Skin of body (tissue), 3 donors: ENCODE measurements at places on chromosomes 5 and 9. TPM values are rescaled to one million over a fixed set of nuclear protein-coding genes. Genes with fewer than 3 reads are reported as not detected.

RABGAP1 gene
- total RNA-seq, result 66.8 TPM

PHYHD1 gene
- total RNA-seq, result 13.5 TPM

TRPM6 gene
- total RNA-seq, result 2.3 TPM

F12 gene
- total RNA-seq, result 1.3 TPM

RFESD gene
- total RNA-seq, result 6.7 TPM

CD72 gene
- 1.6 TPM for total RNA-seq

HAVCR2 gene
- total RNA-seq, result 8.1 TPM

CDC23 gene
- 37.0 TPM for total RNA-seq

LHX2 gene
- total RNA-seq, result 27.6 TPM

FYB1 gene
- total RNA-seq, result 6.2 TPM
